ENCODE measurements at places on chromosomes 4 and X.

GRCh38 chr4:147580396-147580795 lies 36.8 kb upstream of the TMEM184C start:
- no peak for DNase-seq

DNA sequence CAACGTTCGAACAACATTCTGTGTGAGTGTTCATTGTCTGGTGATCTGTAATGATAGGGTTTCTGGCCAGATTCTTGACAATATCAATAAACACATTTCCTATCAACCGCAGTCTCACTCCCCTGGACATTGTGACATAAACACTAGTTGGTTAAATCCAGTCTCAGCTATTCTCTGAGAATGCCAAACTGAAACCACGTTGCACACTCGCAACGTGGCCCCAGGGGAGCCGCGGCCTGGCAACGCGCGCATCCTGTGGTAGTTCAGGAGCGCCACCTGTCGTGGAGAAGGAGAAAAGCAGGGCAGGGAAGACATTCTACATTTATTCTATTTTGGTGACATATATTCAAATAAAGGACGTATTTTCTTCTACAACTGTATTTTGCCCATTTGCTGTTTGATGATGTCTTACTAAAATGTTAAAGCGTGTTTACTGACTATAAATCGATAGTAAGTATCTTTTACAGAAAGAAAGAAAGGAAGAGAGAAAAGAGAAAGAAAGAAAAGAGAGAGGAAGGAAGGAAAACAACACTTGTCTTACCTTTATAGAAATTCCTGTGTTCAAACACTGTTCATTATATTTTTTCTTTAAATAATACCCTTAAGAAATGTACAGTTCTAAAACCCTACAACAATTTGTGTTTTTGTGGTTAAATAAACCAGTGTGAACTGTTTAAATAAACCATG lies 738.3 kb upstream of the FRG1 start:
- peak; percentile 63 for DNase-seq

- DNase-seq, result no peak
These were observed 30.8 kb downstream of the SAT1 start for GRCh38 chrX:23813808-23814207.

DNA sequence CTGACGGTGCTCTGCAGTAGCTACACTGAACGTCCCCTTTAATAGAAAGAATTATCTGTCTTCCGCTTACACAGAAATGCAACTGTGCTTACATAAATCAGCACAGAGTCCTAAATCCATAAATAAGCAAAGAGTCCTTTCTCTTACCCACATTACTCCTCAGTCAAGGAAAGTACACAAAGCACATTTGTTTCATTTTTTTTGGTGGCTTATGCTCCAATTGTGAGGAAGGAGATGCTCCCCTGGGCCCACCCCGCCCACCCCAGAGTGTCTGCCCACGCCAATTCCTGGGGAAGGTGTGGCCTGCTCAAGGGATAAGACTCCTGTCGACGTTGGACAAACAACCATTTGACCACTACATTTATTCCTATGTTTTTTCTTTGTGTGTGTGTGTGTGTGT lies 53.8 kb downstream of the CPLX1 start:
- no peak for DNase-seq

Data from trophoblast cell (in vitro differentiated cells and primary cell).